A549 treated with RU486 at 1 μM for 4 hours (cell line): ENCODE measurements at places on chromosomes 7 and 10. TPM values are rescaled to one million over a fixed set of nuclear protein-coding genes. Genes with fewer than 3 reads are reported as not detected.

GNG11 gene
- total RNA-seq, result 24.5 to 40.8 TPM (median 35.6 TPM) in 5 replicates

MRLN gene
- total RNA-seq, result not detected in 5 replicates

AGR2 gene
- 94.2 to 178 TPM (median 155 TPM) in 5 replicates for total RNA-seq

CPA4 gene
- 6.5 to 9.6 TPM (median 6.8 TPM) in 5 replicates for total RNA-seq

CPXM2 gene
- not detected in 5 replicates for total RNA-seq

PAPOLB gene
- not detected in 5 replicates for total RNA-seq

SPDYE9 gene
- total RNA-seq, result not detected in 5 replicates

CPA2 gene
- total RNA-seq, result 0.15 TPM in 1 of 5 replicates, not detected in the others

NEUROD6 gene
- total RNA-seq, result not detected in 5 replicates
